Small intestine (tissue), 16 donors: ENCODE measurements at places on chromosomes 1 and 21.
A peak's percentile ranks its signal among the peaks of the same experiment; 100 is the strongest.

GRCh38 chr1:24896176-24896575 is 33.9 kb downstream of the RUNX3 start:
- no peak overlapping the region for H3K4me3 ChIP-seq
- no peak for DNase-seq
- H3K27ac ChIP-seq: no peak overlapping the region
- H3K36me3 ChIP-seq: no peaks in the 10 kb centered on the region

DNA sequence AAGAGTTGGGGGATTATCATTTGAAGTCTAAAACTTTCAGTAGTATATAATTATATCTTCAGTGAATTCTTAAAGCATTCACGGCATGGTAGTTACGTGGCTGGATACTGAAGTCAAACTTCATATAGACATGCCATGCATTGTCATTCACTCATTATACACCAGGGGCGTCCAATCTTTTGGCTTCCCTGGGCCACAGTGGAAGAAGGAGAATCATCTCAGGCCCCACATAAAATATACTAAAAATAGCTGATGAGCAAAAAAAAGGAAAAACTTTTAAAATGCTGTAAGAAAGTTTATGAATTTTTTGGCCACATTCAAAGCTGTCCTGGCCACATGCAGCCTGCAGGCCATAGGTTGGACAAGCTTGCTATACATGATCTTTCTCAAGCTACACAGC is 43.8 kb downstream of the DENND1B start:
- H3K4me1 ChIP-seq: no peaks in the 10 kb centered on the region
- peaks cover 3% of the 10 kb centered on the region for H3K36me3 ChIP-seq
- no peak overlapping the region for H3K27ac ChIP-seq
- no peak overlapping the region for H3K4me3 ChIP-seq

DNA sequence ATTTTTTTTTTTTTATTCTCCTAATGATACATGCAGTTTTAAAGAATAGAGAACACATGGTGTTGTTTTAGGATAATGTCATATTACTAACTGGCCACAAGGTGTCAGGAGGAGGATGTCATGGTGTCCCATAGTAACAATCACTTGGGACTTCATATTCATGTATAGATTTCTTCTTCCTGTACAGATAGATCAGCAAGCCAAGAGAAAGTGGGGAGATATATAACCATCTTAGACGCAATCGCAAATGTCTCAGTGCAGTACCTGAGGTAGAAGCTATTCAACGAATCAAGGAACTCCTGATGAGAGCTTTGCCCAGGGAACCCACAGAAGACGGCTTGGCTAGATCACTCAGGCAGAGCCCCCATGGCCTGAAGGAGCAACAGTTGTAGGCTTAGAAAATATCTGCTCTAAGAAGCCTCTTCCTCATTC is 12.3 kb downstream of the OR2T11 start:
- H3K36me3 ChIP-seq: no peaks in the 10 kb centered on the region
- no peak overlapping the region for H3K27ac ChIP-seq
- no peaks in the 10 kb centered on the region for H3K4me1 ChIP-seq

- H3K4me1 ChIP-seq: no peaks in the 10 kb centered on the region
- no peak for DNase-seq
- H3K4me3 ChIP-seq: no peak overlapping the region
- H3K36me3 ChIP-seq: peaks cover 19% of the 10 kb centered on the region
- no peak overlapping the region for H3K27ac ChIP-seq
- H3K27me3 ChIP-seq: no peaks in the 10 kb centered on the region
Measured at GRCh38 chr1:16625497-16626408, 12.4 kb upstream of the NBPF1 start.

DNA sequence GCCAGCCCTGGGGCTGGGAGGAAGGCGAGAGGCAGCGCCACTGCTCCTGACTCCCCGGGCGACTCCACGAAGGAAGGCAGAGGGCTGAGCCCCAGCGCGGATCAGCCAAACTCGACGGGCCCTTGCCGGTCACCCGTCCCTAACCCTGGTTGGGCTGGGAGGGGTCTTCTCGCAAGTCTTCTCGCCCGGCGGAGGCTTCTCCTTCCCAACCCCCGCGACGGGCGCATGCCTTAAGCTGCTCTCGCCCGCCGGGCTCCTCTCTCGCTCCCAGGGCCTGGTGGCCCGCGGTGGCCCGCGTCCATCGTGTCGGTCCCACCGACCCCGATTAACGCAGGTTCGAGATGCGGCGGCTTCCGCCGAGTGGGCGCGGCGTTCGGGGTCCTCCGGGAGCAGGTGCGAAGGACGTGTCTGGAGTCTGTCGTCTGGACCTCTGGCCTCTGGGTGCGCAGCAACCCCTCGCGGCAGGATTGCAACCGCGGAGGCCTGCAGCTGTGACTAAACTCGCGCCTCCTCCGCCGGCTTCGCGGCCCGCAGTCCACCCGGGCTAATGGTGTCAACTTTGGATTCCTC is 29.0 kb upstream of the PPM1J start:
- peak; percentile 65 for DNase-seq
- no peak overlapping the region for H3K27ac ChIP-seq
- no peaks in the 10 kb centered on the region for H3K36me3 ChIP-seq

- no peaks in the 10 kb centered on the region for H3K27me3 ChIP-seq
- H3K4me3 ChIP-seq: no peak overlapping the region
- H3K36me3 ChIP-seq: no peaks in the 10 kb centered on the region
- no peak overlapping the region for H3K27ac ChIP-seq
- DNase-seq: peak; percentile 68
- peaks cover 7% of the 10 kb centered on the region for H3K4me1 ChIP-seq
Measured at GRCh38 chr1:9101510-9102146, 27.3 kb downstream of the GPR157 start.

GRCh38 chr1:36653850-36654249 is 171.1 kb upstream of the CSF3R start:
- no peaks in the 10 kb centered on the region for H3K36me3 ChIP-seq
- H3K27ac ChIP-seq: no peak overlapping the region
- H3K4me1 ChIP-seq: no peaks in the 10 kb centered on the region

DNA sequence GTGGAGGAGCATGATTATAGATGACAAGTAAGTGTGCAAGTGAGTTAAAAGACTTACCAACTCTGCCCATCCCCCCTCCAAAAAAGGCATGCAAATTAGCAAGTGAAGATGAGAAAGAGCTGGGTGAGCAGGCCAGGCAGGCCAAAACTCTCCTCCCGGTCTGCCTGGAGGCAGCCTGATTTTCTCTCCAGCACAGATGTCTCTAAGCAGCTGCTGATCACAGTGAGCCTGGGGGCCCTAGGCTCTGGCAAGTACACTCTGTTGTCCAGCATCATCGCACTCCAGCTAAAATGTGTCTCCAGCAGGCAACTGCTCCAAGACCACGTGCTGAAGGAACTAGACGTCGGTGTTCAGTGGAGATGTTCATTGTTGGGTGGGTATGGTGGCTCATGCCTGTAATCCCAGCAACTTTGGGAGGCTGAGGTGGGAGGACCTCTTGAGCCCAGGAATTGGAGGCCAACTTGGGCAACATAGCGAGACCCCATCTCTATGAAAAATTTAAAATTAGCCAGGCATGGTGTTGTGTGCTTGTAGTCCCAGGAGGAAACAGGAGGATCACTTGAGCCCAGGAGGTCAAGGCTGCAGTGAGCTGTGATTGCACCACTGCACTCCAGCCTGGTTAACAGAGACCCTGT is 56.7 kb upstream of the PUM1 start:
- no peaks in the 10 kb centered on the region for H3K4me1 ChIP-seq
- no peak for DNase-seq
- no peaks in the 10 kb centered on the region for H3K36me3 ChIP-seq
- no peak overlapping the region for H3K27ac ChIP-seq
- H3K4me3 ChIP-seq: no peak overlapping the region

GRCh38 chr1:43258370-43258769 is 11.4 kb upstream of the TMEM125 start:
- peaks cover 2% of the 10 kb centered on the region for H3K27me3 ChIP-seq
- no peak for DNase-seq
- H3K36me3 ChIP-seq: no peaks in the 10 kb centered on the region
- no peak overlapping the region for H3K27ac ChIP-seq
- H3K4me1 ChIP-seq: no peaks in the 10 kb centered on the region

GRCh38 chr1:36134031-36134430 is 9.0 kb upstream of the COL8A2 start:
- peaks cover 29% of the 10 kb centered on the region for H3K36me3 ChIP-seq
- H3K27me3 ChIP-seq: no peaks in the 10 kb centered on the region
- H3K4me3 ChIP-seq: no peak overlapping the region
- no peak overlapping the region for H3K27ac ChIP-seq
- no peaks in the 10 kb centered on the region for H3K4me1 ChIP-seq

DNA sequence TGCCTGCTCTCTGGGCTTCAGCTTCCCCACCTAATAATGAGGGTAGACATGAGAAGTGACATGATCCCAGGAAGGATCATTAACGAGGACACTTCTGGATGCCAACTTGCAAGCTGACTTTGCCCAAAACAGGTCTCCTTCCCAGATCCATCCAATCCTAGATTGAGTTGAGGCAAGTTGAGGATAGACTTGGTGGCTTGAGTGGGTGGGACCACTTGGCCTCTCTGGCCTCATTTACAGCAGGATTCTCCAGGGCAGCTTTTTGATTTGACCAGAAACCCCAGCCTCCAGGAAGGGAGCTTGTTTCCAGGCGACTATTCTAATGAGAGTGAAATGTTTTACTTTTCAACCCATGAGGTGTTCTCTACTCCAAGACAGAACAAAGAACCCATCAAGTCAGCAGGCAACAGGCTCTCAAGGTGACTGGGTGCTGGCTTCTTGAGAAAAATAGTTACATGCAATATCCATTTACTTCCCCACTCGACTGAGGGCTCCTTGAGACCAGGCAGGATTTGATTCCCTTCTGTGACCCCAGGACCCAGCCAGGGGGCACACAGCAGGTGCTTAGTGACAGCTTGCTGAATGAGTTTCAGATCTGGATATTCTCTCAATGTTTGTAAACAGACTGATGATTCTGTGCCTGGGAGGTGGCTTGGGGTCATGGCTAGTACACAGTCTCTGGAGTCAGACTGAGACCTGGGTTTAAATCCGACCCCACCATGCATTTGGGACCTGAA is 128.2 kb downstream of the DMRTB1 start:
- H3K27me3 ChIP-seq: no peaks in the 10 kb centered on the region
- no peaks in the 10 kb centered on the region for H3K36me3 ChIP-seq
- no peak overlapping the region for H3K4me3 ChIP-seq
- H3K4me1 ChIP-seq: peaks cover 48% of the 10 kb centered on the region

- H3K27ac ChIP-seq: no peak overlapping the region
- peaks cover 8% of the 10 kb centered on the region for H3K4me1 ChIP-seq
- H3K36me3 ChIP-seq: no peaks in the 10 kb centered on the region
- no peak for DNase-seq
- H3K4me3 ChIP-seq: no peak overlapping the region
- no peaks in the 10 kb centered on the region for H3K27me3 ChIP-seq
Measured at GRCh38 chr1:172460887-172461315, 17.0 kb upstream of the PIGC start.

GRCh38 chr1:119896303-119896702 is at the start of gene ADAM30:
ADAM30 (minus strand) TSS chr1:119896515; CDS start chr1:119896336, 179 bp downstream.
- no peak within 1 kb of the TSS for H3K27ac ChIP-seq
- H3K36me3 ChIP-seq: no peaks in the 10 kb centered on the region
- no peaks in the 10 kb centered on the region for H3K4me1 ChIP-seq
- H3K27me3 ChIP-seq: no peaks in the 10 kb centered on the region
- H3K4me3 ChIP-seq: no peak within 1 kb of the TSS
- no peak for DNase-seq

DNA sequence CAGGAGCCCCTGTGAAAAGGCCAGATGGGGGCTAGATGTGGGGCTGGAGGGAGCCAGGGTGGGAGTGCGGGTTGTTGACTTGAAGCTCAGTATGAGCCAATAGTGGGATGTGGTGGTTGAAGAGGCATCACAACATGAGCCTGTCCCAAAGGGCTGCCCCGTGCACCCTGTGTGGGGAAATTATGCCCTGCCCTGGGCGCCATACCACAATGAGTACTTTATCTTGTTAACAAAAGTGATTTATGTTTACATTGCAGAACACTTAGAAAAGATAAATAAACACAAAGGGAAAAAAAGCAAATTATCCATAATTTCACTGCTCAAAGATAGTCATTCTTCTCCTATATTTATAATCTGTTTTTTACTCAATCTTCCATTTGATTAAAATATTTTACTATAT is 1.6 kb upstream of the NFASC start:
- DNase-seq: no peak
- no peaks in the 10 kb centered on the region for H3K4me1 ChIP-seq
- no peaks in the 10 kb centered on the region for H3K27me3 ChIP-seq

DNA sequence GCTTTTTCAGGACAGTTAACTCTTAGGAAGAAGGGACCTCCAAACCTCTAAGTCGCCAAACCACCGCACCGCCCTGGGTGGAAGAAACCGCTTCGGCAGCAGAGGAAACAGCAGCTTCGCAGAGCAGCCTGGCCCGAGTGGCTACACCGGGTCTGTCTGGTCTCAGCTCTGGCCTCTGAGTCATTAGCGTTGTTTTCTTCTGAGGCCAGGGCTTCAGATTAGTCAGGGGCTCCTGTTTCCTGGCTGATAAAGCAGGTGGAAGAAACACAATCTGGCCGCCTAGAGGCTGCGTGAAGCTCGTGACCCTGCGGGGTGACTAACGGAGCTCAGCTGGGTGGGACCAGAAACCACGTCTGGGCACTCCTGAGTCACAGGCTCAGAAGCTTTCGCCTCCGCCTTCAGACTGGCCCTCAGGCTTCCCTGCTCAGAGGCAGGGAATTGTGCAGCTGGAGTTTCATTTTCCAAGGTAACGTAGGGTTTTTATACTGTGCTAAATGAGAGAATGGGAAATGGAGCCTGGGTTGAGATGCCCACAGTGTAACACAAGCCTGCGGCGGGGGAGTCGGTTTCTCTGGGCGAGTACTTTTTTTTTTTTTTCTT is 44.9 kb downstream of the CHAF1B start:
- peak; percentile 86 for DNase-seq
- H3K27me3 ChIP-seq: no peaks in the 10 kb centered on the region
- H3K27ac ChIP-seq: peak overlapping the region; percentile 61
- no peak overlapping the region for H3K4me3 ChIP-seq

DNA sequence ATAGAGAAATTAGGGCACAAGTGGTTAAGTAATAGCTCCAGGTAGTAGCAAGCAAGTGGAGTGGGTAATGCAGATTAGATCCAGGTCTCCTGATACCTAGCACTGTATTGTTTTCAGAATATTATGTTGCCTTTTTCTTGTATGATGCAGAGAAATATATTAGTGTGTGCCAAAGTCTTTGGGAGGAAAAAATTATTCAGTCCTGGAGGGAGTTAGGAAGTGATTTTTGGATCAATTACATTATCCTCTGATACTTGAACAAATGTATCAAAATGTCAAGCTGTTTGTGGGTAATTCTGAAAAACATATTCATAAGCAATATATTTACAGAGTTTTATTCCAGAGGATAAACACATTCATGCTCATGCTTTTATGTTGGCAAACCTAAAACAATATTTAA is 28.8 kb downstream of the TSEN15 start:
- no peak for DNase-seq
- no peaks in the 10 kb centered on the region for H3K4me1 ChIP-seq
- no peaks in the 10 kb centered on the region for H3K36me3 ChIP-seq
- H3K27me3 ChIP-seq: no peaks in the 10 kb centered on the region
- no peak overlapping the region for H3K4me3 ChIP-seq

- DNase-seq: no peak
- no peaks in the 10 kb centered on the region for H3K4me1 ChIP-seq
- H3K27ac ChIP-seq: no peak overlapping the region
- H3K27me3 ChIP-seq: no peaks in the 10 kb centered on the region
Measured at GRCh38 chr21:45047257-45047656, 27.1 kb upstream of the ADARB1 start.

GRCh38 chr1:241637604-241638003 is 2.6 kb downstream of the CHML start:
- H3K36me3 ChIP-seq: no peaks in the 10 kb centered on the region
- H3K27ac ChIP-seq: no peak overlapping the region
- H3K4me1 ChIP-seq: peaks cover 10% of the 10 kb centered on the region
- DNase-seq: no peak
- H3K4me3 ChIP-seq: no peak overlapping the region

GRCh38 chr21:43865540-43866259 is 677 bp downstream of the AGPAT3 start:
- H3K27ac ChIP-seq: peak overlapping the region; percentile 89
- peaks cover 17% of the 10 kb centered on the region for H3K36me3 ChIP-seq
- no peaks in the 10 kb centered on the region for H3K27me3 ChIP-seq
- peak; percentile 89 for DNase-seq
- peaks cover 2% of the 10 kb centered on the region for H3K4me1 ChIP-seq
- peak overlapping the region; percentile 80 for H3K4me3 ChIP-seq
